ENCODE measurements at places on chromosomes 16 and 17. TPM values are rescaled to one million over a fixed set of nuclear protein-coding genes. Genes with fewer than 3 reads are reported as not detected.

Gene VAMP2
- polyA plus RNA-seq = 33.6 TPM

Gene KRTAP2-1
- polyA plus RNA-seq = not detected

Gene HSPB9
- not detected for polyA plus RNA-seq

Gene ARHGAP23
- polyA plus RNA-seq = not detected

Gene PPY
- polyA plus RNA-seq = not detected

Gene C16orf74
- 5.0 TPM for polyA plus RNA-seq

Gene OTOP3
- polyA plus RNA-seq = not detected

Gene TMEM88
- not detected for polyA plus RNA-seq

Gene KIF18B
- not detected for polyA plus RNA-seq

Gene C17orf100
- 1.7 TPM for polyA plus RNA-seq

Gene MPV17L
- polyA plus RNA-seq = not detected

Gene TNFRSF13B
- not detected for polyA plus RNA-seq

Gene CES3
- not detected for polyA plus RNA-seq

Gene ACE
- polyA plus RNA-seq = not detected

Gene PRR11
- not detected for polyA plus RNA-seq

Gene TMC5
- polyA plus RNA-seq = not detected

Gene TNP2
- polyA plus RNA-seq = not detected

Gene AATK
- polyA plus RNA-seq = 2.9 TPM

Gene PIK3R6
- 0.57 TPM for polyA plus RNA-seq

Gene MRPL27
- 69.1 TPM for polyA plus RNA-seq

Gene SLC52A1
- not detected for polyA plus RNA-seq

Gene PRDM7
- polyA plus RNA-seq = not detected

Gene FBXO39
- not detected for polyA plus RNA-seq

Gene CCR7
- polyA plus RNA-seq = 29.6 TPM

Gene MT3
- polyA plus RNA-seq = not detected

Gene CASKIN1
- polyA plus RNA-seq = not detected

Gene ABCC11
- polyA plus RNA-seq = not detected

Measured in immature natural killer cell (primary cell).